ENCODE measurements at places on chromosomes 1 and 21.
A peak's percentile ranks its signal among the peaks of the same experiment; 100 is the strongest.

DNA sequence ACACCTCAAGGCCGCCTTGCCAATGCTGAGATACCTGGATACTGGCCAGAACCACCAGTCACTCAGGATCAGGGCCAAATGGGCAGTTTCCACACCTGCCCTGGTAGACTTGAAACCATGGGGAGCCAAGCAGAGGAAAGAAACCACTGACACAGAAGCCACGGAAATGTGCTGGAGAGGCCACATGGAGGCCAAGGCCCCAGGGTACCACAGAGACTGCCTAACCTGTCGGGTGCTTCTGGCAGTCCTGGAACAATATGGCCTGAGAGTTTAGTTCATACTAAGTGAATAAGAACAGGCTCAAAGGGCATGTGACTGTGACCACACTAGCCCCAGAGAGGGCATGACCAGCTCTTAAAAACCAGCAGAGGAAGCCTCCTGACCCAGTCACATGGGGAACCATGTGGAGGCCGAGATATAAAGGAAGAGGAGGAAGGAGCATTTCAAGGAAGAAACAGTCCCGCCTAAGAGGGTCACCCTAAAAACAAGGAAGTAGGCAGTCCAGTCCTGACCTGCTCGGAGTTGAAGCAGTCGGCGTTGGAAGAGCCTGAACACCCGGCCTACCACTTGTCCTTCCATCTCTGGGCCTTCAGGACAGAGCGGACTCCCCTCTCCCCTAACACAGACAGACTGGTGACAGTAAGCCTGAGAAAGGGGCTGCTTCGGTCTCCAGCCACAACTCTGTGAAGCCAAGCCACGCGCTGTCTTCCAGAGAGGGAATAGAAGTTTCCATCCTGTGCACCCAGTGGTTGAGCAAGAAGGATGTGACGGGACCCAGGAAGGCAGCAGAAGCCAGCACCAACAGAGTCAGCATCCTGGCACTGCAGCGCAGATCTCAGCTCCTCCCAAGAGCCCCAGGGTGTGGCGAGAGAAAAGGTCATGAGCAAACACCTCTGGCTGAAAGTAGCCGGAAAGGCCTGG lies at the start of gene DENND2D:
TSS of gene DENND2D (minus strand) at position 766 of the 921 bp plus-strand sequence. CDS start at position 579, 187 bp downstream.
- DNase-seq = no peak

GRCh38 chr1:13500806-13501205 lies 13.0 kb downstream of the LRRC38 start:
- DNase-seq = no peak

DNA sequence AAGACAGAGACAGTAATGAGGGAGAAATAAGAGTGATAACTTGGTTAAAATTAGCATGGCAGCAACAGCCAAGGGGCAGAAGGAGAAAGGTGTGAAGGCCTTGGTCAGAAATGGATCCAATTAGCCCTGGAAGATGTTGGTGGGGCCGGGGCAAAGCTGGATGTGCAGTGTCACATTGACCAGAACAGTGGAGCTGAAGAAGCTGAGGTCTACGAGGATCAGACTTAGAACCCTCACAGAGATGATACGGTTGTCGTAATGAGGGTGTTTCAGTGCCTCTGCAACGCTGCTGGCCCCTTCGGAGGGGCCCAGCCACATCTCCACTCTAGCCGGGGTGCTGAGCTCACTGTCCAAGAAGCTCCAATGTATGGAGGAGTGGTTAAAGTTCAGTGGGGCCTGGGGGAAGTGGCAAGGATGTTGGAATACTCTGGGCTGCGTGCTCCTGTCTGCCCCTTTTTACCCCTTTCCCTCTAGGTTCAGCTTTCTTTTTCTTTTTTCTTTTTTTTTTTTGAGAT lies 14.2 kb downstream of the SH2D2A start:
- DNase-seq = no peak

DNA sequence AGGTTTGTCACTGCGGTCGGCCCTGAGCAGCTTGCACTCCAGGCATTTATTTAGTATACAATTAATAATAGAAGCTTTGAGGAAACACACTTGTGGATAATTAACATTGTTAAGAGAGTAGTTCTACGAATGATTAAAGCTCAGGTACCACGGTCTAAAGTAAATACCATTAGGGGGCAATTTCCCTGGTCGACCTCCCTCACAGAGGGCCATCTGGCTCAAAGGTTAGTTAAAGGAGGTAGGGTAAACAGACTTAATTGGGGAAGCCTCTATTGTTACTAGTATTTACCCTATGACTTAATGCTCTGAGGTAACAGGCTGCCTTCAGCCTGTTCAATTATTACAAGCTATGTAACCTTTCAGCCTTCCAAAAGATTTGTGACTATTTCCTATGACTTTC lies 122.3 kb upstream of the SLC44A3 start:
- DNase-seq = no peak

DNA sequence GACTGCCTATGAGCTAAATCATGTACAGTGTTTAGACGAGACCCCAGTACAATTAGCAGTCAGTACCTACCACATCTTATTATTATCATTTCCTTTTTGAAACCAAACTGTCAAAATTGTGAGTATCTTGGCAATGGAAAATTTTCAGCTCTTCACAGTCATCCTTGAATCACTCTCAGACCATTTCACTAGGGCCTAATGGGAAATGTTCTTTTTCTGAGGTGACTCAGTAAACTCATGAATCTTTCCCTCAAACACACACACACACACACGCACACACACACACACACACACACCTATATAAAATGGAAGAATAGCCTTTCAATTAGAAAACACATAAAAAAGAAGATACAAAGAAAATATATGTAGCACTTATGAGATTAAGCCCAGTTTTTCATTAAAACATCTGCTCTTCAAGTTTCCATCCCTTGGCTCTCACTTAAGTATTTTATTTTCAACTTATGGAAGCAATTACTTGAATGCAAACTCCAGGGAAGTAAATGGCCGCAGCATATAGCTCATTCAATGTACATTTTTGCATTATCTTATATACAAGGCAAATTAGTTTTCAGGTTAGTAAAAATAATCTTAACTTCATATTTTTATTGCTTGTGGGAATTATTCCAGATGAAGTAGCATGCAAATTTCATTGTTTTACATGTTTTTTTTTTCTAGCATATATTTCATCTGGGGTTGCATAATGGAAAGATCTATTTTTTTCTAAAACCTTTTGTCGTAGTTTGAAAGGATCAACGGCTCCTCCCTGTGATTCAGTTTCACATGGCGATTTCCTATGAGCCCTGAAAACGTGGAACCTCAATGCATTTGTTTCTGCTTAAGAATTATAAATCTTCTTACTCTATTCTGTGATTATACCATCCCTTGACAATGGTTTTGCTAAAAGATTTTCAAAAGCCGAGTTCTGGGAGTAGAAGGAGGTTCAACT lies 46.3 kb upstream of the TMPRSS15 start:
- DNase-seq = peak; percentile 23

- DNase-seq = no peak
Measured at GRCh38 chr1:198623752-198624647, 14.8 kb upstream of the PTPRC start.

DNA sequence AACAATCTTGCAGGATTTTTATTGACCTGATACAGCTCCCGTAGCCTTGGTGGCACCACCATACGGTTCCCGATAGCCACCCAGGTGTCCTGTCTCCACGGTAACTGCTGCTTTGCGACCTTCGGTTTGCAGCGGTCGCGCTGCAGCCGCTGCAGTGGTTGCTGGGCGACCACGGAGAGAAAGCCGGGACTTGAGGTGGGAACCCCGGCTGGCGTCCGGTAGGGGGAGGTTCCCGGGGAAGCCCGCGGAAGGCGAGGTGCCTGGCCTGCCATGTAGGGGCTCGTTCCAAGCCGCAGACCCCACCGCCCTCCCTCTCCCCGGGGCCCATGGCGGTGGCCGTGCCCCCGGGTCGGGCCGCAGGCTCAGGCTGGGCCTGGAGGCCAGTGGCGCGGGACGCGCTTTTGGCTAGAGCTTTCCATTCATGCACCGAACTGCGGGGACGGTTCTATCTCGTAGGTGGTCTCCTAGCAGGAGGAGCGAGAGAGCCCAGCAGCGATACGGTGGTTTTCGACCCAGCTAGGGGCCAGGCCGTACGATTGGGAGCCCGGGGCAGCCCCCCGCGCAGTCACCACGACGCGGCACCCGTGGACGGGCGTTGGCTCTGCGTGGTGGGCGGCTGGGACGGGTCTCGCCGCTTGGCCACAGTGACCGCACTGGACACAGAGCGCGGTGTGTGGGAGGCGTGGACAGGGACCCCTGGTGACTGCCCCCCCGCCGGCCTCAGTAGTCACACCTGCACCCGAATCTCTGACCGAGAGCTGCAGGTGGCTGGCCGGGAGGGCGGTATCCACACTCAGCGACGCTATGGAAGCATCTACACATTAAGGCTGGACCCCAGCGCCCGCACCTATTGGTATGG lies at the start of gene KLHDC9:
TSS of gene KLHDC9 (plus strand) at position 152 of the 859 bp plus-strand sequence. CDS start at position 327, 175 bp downstream.
- no peak for DNase-seq

All from HS-27A (cell line).